ENCODE measurements at places on chromosomes 13 and 19.

DNA sequence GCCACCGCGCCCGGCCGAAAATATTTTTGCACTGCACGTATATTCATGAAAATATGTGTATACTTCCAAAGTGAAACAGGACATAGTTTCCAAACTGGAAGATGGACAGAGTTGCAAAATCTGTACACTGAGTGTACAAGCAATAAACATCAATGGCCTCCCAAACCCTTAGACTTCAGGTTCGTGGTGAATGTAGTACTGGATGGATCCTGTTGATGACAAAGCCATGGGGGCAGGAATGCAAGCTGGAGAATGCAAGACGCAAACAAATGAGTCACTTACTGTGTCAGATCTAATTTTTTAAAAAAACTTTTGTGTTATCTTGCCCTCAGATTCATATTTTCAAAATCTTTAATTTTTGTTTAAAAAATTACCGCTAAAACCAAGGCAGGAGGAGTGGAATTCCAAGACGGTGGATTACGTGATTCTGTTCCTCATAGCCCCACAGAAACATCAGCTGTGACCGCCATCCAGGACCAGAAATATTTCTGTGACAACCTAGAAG, 12.7 kb upstream of the LILRA2 start:
- DNase-seq = no peak

- DNase-seq = no peak
Observed at GRCh38 chr19:58067240-58067912, 8.3 kb downstream of the ZNF135 start.

- no peak for DNase-seq
Observed at GRCh38 chr19:55591555-55591954, 7.8 kb downstream of the FIZ1 start.

DNA sequence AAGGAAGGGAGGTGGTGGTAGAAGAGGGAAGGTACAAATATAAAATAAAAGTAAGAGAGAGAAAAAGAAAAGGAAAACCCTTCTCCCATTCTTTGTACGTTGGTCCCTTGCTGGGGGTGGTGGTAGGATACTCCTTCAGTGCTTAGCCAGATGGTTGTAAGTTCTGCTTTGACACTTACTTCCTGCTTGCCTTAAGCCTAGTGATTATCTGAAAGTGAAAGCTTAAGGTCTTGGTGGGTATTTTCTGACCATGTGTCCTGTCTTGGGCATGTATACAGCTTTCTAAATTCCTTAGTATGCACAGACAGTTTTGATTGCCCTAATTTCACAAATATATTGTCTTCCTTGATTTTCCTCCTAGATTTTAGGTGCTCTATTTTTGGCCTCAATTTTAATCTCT, 314.8 kb downstream of the PCDH17 start:
- DNase-seq = peak; percentile 30

DNA sequence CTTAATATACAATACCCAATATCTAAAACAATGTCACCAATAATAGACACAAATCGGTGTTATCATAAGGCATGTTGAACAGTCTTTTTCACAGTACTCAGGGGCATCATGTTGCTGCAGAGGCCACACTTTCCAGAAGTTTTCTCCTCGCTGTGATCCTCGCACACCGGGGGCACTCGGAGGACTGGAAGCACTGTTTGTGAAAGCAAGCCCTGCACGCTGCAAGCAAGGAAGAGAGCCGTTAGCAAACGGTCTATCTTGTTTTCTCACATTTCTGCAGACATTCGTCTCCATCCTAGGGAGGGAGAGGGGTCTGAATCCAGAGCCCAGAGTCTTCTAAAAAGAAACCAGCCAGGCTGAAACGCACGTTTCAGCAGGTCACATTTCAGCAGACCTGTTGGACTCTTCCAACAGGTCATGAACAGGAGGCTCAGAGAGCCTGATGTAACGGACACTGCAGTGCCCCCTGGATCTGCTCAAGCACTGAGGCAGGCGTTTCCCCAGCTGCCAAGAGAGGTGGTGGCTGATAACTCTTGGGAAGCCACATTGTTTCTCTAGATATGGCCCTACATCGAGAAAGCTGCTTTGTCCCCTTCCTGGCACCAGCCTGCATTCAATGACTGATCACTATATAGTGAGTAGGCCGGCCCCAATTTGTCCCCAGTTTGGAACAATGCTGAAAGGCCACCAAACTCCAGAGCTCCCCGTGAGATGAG, 43.6 kb downstream of the RUBCNL start:
- DNase-seq = no peak

- DNase-seq = no peak
Observed at GRCh38 chr19:39064405-39064804, 19.8 kb upstream of the ACP7 start.

GRCh38 chr13:39401046-39401705, 201.8 kb downstream of the LHFPL6 start:
- DNase-seq = no peak

DNA sequence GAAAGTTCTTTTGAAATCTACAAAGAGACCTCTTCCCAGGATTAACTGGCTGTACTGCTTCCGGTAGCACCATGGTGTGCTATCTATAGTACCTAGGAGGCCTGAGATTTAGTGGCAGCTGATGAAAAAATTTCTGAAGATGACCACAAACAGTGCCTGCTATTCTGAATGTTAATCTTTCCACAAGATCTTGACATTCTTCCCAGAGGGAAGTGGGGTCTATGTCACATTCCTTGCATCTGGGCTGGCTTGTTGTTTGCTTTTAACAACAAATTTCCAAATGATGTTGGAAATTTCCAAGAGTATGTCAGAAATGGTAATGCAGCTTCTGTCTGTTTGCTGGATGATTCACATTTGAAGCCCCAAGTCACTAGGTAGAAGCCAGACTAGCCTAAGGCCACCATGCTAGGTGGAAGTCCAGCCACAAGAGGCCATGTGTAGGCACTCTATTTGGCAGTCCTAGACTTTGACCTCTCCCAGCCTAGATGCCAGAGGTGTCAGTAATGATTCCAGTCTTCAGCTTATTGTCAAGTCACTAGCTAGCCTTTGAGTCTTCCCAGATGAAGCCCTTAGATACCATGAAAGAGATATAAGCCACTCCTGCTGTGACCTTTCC, 22.1 kb downstream of the SPART start:
- DNase-seq = no peak

GRCh38 chr13:87376081-87376480, 295.1 kb upstream of the SLITRK5 start:
- peak; percentile 54 for DNase-seq

DNA sequence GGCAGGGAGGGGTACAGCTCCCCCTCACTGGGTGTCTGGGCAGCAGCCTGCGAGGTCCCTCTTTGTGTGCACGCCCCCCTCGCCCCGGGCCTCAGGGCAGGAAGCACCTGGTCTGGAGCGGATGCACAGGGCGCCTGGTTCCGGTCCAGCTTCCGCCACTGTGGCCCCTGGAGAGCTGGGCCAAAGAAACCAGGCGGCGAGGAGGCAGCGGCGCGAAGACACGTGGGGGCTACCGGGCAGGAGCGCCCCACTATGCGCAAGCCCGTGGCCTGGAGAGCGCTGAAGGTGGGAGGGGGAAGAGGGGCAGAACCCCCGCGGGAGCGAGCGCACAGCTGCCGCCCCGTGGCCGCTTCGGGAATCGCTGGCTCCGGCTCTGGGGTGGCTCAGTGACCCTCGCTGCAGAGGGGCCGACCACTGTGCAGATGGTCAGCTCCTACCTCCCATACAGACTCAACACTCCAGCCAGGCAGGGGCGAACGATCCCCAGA, 1.7 kb upstream of the LYL1 start:
- no peak for DNase-seq

GRCh38 chr19:38900743-38901190, 998 bp downstream of the NFKBIB start:
- DNase-seq = peak; percentile 2

DNA sequence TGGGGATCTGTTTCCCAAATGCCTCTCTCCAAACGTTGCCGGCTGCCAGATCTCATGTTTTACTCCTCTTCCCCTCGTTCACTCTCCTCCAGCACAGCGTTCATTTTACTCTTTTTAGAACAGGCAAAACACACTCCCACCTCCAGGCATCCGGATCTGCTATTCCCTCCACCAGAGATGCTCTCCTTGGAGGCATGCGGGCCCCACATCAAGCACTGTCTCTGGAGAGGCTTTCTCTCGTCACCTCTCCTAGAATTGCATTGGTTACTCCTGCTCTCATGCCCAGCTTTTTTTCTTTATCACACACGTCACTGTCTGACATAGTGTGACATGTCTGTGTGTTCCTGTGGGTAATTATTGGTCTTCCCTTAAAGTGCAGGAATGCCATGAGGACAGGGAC, 20.1 kb upstream of the MYADM start:
- DNase-seq = no peak

GRCh38 chr19:28377077-28377476, 835.9 kb downstream of the UQCRFS1 start:
- peak; percentile 10 for DNase-seq

All from ACHN (cell line).